ENCODE measurements at places on chromosomes 1 and 21.

- DNase-seq, result no peak
Observed at GRCh38 chr1:227547310-227548118, 15.8 kb upstream of the ZNF678 start.

- no peak for DNase-seq
Observed at GRCh38 chr1:177922209-177922608, 47.6 kb downstream of the SEC16B start.

DNA sequence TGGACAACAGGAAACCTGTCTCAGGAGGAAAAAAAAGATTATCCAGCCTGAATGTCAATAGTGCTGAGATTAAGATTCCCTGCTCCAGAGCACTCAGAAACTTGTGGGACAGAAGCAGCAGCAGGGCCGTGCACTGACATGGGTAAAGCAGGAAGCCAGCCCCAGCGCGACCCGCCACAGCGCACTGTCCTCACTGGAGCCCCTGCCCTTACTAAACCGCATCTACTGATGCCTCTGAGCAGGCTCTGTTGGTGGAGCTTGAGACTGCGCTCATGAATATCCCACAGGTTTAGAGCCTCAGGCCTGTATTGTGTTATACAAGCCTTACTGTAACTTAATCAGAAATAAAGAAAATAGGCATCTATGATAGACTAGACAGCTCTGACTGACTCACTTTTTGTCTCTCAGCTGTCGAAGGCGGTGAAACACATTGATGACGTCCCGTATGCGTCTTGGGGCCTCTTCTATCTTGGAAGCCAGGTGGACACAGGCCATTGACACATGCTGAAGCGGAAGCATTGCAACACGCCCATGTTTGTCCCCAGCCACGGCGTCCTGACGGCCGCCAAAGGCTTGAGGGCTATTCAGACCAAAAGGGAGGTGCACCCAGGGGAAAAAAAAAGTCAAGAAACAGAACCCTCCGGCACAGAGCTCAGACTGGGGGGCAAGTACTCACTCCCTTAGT is 1.2 kb downstream of the CCNL2 start:
- peak; percentile 77 for DNase-seq

GRCh38 chr1:58058323-58058722 is 488.2 kb downstream of the OMA1 start:
- DNase-seq, result no peak

DNA sequence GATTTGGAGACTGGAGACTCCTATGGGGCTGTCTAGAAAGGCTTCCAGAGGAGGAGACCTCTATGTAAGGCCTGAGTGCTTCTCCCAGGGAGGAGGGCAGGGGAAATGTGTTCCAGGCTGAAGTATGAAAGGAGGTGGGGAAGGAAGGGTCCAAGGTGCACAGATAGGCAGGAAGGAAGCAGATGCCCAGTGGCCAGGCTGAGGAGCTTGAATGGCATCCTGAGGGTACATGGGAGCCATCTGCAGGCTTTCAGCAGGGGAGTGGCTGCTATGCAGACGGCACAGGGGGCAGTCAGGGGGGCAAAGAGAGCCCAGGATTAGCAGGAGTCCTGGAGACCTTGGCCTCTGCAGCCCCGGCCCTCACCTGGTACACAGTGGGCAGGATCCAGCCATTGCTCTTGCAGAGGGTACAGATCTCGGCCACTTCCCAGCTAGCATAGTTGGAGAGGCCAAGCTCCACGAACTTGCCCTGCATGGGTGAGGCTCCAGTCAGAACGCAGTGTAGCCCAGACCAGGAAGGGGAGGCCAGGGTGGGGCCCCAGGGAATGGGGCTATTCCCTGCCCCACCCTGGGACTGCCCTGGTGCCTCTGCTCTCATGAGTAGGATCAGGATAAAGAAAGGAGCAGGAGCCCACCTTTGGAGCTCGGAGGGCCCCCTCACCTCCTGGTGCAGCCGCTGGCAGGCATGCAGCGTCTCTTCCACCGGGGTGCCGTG is 4.0 kb downstream of the AKR7A2 start:
- DNase-seq, result no peak

DNA sequence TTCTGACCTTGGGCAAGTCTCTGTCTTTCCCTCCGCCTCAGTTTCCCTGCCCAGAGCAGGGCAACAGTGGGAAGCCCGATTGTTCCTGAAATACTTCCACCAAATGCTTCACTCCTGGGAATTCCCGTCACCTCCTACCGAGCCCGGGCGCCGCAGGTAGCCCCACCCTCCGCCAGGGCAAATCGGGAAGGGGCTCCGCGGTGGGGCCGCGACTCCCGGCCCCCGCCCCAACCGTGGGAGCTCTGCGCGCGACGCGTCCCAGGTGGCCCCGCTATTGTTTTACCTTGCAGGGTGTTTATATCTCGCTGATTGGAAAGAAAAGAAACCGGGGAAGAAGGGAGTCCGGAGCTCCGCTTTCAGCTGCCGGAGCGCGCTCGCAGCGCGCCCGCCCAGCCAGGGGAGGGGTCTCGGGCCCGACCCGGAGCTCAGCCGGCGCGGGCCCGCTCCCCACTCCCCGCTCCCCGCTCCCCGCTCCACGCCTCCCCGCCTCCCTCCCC is 407 bp downstream of the IGSF3 start:
- DNase-seq, result no peak

- DNase-seq, result no peak
Observed at GRCh38 chr1:221089273-221089672, 210.0 kb downstream of the HLX start.

DNA sequence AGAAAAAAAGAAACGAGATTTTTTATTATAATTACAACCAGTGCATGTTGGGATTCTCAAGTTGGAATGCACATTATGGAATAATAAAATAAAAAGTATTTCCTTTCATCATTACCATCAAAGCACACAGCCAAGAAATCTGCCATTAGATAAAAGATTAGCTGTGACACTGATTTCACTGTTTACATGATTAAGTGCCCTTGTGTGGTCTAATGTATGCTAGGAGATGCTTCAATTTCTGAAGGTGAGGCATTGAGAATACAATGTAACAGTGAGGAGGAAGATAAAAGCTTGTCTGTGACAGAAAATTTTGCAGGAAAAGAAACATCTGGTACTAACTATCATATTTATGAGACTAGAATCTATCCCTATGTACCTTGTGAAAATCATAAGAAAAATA is 409.7 kb upstream of the PRMT6 start:
- no peak for DNase-seq

GRCh38 chr1:61013189-61013945 is 69.0 kb upstream of the NFIA start:
- DNase-seq, result no peak

DNA sequence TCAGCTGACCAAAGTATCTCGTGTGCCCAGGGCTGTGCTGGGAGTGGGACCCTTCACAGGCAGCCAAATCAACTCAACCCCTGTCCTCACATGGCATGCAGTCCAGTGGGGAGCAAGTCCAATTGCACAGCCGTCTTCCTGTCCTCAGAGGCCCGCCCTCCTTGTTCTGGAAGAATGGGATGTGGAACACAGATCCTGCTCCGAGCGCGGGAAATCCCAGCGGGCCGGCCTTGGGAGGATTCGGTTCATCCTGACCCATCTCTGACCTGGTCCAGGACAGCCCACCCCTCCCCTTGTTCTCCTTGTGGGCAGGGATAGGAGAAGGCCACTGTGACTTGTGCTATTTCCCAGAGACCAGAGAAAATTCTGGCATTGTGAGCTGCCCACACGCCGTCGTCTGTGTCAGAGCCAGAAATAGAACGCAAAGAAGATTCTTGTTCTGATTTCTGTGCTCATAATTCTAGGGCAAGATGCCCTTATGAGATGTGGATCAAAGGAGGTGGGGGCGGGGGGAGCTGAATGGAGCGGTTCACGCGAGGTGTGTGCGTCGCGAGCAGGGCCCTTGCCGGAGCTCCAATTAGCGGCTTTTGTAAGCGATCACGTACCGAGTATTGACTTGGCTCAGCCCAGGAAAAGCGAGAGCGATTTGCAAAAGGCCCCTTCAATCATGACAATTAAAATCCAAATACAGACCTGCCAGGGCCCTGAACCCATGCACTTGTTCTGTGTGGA is 79.2 kb downstream of the AJAP1 start:
- DNase-seq, result no peak

DNA sequence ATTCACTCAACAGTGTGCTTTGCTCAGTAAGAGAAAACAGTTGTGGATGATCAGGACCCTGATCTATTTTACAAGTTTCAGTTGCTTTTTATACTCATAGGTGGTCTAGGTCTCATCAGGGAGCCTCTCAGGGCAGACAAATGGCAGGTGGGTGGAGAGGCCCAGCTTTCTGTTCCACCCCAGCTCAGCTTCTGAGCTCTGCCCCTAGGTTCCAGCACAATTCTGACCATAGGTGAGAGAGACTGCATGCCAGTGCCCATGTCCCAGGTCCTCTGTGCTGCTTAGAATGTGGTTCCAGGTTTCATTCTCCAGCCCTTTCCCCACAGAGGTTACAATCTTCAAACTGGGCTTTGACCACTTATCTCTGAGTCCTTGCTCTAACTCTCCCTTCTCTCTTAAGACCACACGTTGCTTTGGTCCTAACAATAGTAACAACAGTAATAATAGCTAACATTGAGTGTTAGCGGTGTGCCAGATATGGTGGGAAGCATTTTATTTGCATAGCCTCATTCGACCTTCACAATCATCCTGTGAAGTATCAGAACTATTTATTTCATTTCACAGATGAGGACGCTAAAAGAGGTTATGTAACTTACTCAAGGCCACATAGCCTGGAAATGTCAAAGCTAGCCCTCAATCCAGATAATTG is 19.6 kb upstream of the DUSP10 start:
- DNase-seq, result no peak

DNA sequence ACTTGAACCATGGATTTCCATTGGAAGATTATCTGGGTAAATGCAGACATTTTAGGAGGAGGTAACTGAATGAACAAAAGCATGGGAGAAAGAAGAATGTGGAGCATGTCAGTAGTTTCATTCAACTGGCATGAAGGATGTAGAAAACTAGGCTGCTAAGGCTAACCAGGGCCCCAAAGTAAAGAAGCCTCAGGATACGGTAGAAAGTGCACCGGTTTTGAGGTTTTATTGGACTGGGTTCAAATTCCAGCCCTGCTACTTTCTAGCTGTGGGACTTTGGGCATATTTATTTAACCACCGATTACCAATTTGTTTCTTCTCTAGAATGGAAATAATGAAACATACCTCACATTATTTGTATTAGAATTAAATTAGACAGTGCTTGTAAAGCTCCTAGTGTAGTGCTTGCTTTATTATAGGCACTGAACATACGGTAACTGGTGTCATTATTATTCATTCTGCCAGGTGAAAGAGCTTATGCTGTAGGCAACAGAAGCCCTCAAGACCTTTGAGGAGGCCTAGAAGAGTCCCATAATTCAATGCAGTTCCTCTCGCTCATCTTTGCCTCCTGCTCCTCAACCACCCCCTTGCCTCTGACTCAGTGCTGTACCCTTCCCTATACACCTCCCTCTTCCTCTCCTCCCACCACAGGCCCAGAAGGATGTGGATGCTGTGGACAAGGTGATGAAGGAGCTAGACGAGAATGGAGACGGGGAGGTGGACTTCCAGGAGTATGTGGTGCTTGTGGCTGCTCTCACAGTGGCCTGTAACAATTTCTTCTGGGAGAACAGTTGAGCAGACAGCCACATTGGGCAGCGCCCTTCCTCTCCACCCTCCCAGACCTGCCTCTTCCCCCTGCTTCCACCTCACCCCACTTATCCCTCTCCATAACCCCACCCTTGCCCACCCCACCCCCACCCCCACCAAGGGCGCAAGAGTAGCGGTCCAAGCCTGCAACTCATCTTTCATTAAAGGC is 2.5 kb upstream of the CHTOP start:
- no peak for DNase-seq

DNA sequence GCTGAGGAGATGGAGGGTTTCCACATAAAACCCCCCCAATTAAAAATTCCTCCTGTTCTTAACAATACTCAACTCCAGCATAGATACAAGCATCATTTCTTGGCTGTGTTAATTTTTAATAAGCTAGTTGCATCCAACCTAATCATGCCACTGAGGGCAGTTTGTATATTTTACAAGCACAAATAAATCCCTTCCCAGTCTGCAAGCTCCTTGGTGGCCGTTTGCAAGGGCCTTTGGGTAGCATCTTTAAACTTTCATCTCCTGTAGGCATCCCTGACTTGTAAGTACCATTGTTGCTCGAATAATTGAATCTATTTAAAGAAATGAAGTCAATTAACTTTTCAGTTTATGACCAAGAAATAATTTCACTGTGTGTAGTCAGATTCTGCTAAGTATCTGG is 103.5 kb upstream of the AJAP1 start:
- no peak for DNase-seq

DNA sequence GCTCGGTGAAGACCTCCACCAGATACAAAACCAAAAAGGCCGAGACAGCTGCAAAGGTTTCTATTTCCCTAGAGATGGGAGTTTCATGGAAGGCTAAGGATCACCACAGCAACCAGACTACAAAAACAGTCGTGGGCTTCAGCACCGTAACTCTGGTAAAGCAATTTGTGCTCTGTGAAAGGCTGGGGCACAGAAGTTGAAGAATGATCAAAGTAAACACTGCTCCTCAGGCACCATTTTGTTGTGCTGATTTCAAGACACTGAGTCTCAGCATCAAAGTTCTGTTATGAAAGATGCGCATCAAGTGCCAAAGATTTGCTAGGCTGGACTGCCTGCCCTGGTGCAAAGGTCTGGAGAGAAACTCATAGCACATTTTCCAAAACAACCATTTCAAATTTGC is 116.2 kb downstream of the TGFBR3 start:
- no peak for DNase-seq

- DNase-seq, result no peak
Observed at GRCh38 chr1:11682287-11682771, 1.4 kb upstream of the MAD2L2 start.

DNA sequence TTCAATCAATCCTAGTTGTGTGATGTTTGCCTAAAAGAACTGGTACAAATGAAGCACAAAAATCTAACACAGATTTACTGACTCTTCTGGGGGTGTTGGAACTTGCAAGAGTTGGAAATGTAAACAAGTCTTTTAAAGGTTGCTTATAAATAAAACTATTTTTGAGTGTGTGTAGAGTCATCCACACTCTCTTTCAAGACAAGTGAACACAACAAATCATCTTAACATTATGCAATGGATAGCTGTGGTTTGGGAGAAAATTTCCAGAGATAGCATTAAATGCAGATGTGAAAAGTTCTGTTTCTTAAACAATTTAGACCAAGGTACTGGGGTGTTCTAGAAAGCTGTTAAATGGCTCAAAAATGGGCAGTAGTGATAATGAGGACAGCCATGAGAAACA is 28.7 kb downstream of the C1orf87 start:
- no peak for DNase-seq

DNA sequence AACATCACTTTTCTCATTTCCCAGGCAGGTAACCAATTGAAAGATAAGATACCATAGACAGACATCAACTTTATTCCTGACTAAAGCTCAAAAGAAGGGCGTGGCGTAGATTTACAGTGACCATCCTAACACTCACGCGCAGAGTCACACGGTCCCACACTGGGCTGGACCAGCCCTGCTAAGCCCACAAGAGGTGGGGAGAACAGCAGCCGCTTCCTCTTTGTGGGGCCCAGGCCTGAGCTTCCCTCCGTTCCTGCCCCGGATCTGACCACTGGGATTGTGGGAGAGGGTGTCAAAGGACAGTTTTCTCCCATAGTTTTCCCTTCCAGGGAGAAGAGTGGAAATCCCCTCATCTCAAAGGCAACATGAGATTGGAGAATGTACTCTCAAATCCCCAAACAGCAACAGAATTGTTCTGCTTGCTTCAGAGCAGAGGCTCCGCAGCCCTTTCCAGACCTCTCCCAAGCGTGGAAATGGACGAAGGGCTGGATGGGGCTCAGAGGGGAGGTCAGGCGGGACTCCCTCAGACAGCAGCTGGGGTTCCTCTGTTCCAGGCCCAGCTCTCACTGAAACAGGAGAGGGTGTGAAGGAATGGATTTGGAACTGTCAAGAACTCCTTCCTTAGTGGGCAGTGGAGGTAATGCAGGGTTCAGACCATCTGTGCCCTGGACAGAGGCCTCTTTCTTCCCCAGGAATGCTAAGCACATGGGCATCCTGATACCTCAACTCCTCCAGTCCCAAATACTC is 33.7 kb downstream of the L1TD1 start:
- DNase-seq, result no peak
